ENCODE measurements at places on chromosomes 4 and X.

DNA sequence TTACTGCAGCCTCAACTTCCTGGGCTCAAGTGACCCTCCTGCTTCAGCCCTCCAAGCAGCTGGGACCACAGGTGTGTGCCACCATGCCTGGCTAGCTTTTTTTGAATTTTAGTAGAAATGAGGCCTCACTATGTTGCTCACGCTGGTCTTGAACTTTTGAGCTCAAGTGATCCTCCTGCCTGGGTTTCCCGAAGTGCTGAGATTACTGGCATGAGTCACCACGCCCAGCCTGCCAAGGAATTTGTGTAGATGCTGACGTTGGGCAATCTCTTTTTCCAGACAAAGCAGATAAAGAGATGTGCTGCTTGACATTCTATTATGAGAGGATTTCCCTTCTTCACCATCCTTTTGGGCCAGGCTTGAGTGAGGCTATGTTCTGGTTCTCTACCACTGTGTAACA, 254.5 kb upstream of the RPS6KA3 start:
- DNase-seq: no peak

DNA sequence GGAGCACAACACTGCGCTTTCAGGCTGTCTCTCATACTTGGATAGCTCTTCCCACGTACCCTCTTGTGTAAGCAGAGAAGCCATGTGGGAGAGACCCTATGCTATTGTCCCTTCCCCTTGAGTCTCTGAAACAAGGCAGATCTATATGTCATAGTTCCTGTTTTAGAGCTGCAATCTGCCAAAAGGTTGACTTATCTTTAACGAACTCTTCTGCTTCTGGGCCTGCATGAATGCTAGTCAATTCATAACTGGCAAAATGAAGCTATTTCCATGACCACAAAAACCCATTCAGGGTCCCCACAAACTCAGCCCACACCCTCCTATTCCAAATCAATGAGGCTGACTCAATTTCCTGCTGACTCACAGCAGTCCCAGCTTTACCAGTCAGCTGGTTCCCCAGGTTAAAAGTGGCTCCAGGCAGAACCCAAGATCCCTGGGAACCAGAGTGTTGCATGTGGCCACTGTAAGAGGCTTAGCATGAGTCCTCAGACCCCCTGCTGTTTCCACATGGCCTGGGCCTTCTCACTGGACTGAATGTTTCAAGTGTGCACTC, 25.3 kb upstream of the SOD3 start:
- no peak for DNase-seq

- DNase-seq: no peak
Measured at GRCh38 chr4:153084224-153084979, 119.8 kb upstream of the TRIM2 start.

GRCh38 chr4:53313510-53313909, 52.4 kb downstream of the SCFD2 start:
- DNase-seq: peak; percentile 44

DNA sequence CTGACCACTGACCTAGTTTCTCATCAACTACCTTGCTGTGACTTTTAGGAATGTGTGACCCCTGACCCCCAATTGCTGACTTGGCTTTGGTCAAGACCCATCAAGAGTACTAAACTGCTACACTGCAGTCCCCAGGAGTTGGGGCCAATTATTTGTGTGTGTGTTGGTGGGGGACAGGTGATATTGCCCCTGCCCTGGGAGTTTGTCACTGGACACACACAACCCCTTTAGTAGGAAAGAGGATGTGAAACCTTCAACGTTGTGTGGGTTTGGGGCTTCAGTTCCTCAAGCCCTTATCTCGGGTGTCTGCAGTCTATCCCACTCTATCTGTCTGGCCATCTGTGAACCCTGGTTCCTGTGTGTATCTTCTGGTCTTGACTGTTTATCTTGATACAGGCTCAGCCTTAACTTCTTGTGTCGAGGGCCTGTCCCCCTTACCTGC, 6.5 kb downstream of the SASH3 start:
- DNase-seq: no peak

DNA sequence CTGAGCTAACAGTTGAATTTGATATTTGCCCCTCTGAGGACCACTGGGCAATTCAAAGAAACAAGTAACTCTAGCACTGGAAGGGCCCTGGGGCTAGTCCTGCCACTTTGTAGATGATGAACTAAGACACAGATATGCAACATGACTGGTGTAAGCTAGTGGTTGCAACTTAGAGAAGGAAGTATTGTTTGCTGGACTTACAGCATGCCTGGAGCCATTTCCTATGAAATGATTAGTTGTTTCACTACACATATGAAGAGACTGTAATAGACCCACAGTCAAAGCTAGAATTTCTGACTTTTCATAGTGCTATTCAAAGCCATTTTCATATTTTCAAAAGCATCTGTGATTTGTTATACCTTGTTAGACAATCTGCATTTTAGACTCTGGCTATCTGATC, 96.2 kb downstream of the TSPAN7 start:
- DNase-seq: no peak

- DNase-seq: no peak
Measured at GRCh38 chr4:80448056-80448455, 112.5 kb downstream of the CFAP299 start.

DNA sequence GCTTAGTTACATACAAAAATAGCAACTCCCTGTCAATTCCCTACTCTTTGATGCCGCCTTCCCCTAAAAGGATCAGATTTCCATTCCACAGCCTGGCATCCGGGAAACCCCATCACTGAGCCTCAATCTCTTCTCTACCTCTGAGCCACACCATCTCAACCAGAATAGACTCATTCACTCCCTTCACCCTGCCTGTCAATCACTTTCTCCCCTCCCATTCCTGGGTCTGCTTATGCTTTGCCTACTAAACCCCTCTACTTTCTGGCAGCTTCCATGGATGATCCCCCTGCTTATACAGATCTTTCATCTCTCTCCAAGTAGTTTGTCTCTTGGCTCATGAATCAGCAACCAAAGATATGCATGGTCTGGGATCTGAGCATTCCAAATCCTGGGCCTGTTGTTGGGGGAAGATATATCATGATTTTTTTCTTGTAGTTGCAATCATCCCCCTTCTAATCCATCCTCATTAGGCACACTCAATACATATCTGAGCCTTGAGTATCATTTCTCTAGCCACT, 2.6 kb downstream of the AMER1 start:
- DNase-seq: no peak

- no peak for DNase-seq
Measured at GRCh38 chr4:55269995-55270394, 76.0 kb upstream of the SRD5A3 start.

- peak; percentile 48 for DNase-seq
Measured at GRCh38 chr4:121073004-121073435, 685 bp upstream of the NDNF start.

DNA sequence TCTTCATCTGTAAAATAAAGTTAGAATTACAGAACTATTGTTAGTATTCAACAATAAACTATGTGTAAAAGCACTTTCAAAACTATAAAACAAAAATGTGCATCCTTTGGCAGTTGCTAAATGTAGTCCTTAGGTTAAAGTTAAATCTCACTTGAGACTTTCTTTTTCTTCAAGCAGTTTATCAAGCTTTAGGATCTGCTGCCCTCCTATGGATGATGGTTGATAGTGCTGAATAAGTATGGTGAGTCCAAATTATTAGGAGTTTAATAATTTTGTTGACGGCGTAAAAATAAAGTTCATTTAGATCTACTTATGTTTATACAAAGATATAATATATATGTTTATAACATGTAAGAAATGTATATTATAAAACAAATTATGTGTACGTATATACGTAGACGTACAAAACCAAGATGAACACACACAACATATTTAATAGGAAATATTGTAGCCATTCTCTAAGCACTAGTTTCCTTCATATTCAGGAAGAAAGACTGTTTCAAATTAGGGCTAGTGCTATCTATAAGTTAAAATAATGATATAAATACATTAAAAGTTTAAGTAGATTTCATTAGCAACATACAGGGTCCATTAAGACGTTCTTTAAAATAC, 22.3 kb downstream of the UGT2A2 start:
- DNase-seq: no peak
